Activated CD8-positive, alpha-beta memory T cell treated with anti-CD3 and anti-CD28 coated beads, Interleukin-2, amount 10 ng/mL, durations not matched to agents 7 days and 5 days (primary cell): ENCODE measurements at places on chromosomes 16 and 17. TPM values are rescaled to one million over a fixed set of nuclear protein-coding genes. Genes with fewer than 3 reads are reported as not detected.

MEOX1 gene
- 0.54 TPM for total RNA-seq

DNA sequence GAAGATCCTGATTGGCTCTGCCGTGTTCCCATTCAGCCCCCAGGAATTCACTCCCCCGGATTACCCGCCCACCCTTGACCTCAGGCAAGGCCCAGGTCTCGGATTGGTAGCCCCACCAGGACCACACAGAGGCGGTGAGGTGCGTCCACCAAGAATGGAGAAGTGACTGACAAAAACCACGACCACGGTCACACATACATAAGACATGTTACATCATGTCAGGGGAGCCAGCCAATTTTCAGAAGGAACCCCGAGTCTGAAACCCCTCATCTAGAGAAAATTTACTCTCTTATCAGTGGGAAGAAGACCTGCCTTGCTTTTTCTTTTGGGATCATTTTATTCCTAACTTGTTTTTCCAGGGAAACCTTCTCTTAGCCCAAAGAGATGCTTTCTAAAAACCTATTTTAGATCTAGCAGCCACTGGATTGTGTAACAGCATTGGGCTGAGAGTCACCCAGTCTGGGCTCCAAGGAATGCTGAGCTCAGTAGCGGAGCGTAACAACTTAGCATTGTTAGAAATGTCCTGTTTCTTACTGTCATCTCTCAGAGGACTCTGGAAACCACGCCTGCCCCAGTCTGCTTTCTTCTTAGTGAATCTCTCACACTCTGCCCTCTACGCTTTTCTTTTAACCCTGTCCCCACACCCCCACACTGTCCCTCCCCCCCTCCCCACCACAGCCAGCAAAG is 164.1 kb downstream of the CMIP start:
- no peak for DNase-seq
- H3K27ac ChIP-seq, result no peak overlapping the region
- no peaks in the 10 kb centered on the region for H3K36me3 ChIP-seq
- H3K4me3 ChIP-seq, result no peak overlapping the region
- peaks cover 5% of the 10 kb centered on the region for H3K4me1 ChIP-seq

NHERF2 gene
- total RNA-seq, result 2.2 TPM

NPEPPS gene
- total RNA-seq, result 97.9 TPM
